Airway epithelial cell (primary cell): ENCODE measurements at places on chromosomes 7 and 10. TPM values are rescaled to one million over a fixed set of nuclear protein-coding genes. Genes with fewer than 3 reads are reported as not detected.

Gene CALML5
- 36.7 and 51.7 TPM in 2 replicates for total RNA-seq

Gene GLCCI1
- total RNA-seq: 1.7 and 4.8 TPM in 2 replicates

Gene AKR1C2
- 167 and 181 TPM in 2 replicates for total RNA-seq

Gene MUC12
- total RNA-seq: under 0.01 TPM in 1 of 2 replicates, not detected in the other

Gene NKX1-2
- 3.3 and 4.0 TPM in 2 replicates for total RNA-seq

Gene CREB3L2
- 18.0 and 28.1 TPM in 2 replicates for total RNA-seq

Gene LRRD1
- not detected in 2 replicates for total RNA-seq

Gene ADRA2A
- total RNA-seq: not detected in 2 replicates
